Uterus (tissue), 4 donors: ENCODE measurements at places on chromosomes 6 and 20. TPM values are rescaled to one million over a fixed set of nuclear protein-coding genes. Genes with fewer than 3 reads are reported as not detected.

The ANKEF1 gene
- 1.8 TPM for total RNA-seq

- DNase-seq: no peak
Measured at GRCh38 chr6:16346831-16347230, 108.4 kb downstream of the GMPR start.

The ASCC3 gene
- 43.5 TPM for total RNA-seq

DNA sequence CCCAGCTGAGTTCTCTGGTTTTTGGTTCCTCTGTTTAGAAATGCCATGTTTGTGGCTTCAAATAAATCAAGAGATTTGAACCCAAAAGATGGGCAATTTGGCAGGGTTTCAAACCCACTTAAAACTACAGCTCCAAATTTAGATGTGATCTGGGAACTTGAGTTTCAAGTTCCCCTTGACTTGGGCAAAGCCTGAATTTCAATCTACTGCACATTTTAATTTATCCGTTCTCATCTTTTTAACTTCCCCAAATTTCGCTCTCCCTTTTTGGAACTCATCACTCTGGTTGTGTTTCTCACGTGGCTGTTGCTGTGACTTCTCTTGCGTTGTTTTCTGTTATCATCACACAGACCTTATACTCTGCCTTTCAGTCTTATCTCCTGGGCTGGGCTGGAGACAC lies 230.9 kb downstream of the CDC5L start:
- no peak for DNase-seq

DNA sequence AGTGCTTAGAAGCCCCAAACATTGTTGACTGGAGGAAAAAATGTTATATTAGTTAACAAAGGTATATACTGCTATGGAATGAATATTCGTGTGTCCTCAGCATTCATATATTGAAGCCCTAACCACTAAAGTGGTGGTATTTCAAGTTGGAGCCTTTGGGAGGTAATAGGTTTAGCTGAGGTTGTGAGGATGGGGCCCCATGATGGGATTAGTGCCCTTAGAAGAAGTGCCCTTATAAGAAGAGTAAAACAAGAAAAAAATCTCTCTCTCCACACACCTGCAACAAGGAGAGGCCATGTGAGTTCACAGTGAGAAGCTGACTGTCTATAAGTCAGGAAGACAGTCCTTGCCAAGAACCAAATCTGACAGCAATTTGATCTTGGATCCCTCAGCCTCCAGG lies 761.7 kb upstream of the FLRT3 start:
- DNase-seq: no peak
